ENCODE measurements at places on chromosomes 7 and 10.

GRCh38 chr10:100288196-100288595 lies 1.7 kb upstream of the BLOC1S2 start:
- no peak for DNase-seq

- no peak for DNase-seq
These were observed 15.4 kb downstream of the FGF8 start for GRCh38 chr10:101760510-101760909.

- no peak for DNase-seq
These were observed 37.9 kb upstream of the ABCB5 start for GRCh38 chr7:20577441-20578071.

DNA sequence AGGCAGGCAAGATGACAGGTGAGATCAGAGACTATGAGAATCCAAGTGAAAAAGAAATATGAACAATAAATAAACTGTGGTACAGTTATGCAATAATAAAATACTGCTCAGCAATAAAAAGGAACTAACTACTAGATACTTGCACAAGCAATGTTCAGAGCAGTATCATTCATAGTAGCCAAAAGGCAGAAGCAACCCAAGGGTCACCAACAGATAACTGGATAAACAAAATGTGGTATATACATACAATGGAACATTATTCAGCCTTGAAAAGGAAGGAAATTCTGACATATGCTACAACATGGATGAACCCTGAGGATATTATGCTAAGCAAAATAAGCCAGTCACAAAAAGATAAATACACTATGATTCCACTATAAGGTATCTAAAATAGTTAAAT lies 76.9 kb upstream of the KCNIP2 start:
- DNase-seq, result no peak

DNA sequence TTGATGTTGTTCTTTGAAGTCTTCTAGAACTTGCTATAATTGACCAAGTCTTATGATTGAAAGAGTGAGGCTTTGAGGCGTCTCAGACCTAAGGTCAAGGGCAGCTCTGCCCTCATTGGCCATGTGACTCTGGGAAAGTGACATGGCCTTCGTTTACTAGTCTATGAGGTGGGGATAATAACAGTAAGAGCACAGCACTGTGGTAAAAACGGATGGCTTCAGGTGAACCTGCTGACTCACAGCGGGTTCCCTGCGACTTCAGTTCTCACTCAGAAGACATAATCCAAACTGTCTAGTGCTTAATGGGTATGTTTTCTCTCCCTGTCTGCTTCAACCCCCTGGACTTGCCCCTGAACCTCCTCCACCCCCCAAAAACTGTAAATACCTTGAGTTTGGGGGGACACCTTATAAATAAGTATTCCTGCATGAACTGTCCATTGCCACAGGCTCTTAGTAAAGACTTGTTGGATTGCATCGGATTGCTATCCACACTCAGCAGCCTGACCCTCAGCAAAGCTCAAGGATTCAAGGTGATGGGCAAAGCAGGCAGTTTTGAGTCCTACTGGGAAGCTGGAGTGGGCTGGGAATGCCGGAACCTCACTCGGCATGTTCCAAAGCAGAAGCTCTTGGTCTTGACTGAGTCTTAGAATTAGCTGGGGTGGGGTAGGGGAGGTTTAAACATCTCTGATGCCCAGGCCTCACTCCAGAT lies 304.6 kb downstream of the KLF6 start:
- DNase-seq, result no peak

GRCh38 chr10:21927631-21928353 lies 75.7 kb downstream of the DNAJC1 start:
- DNase-seq, result no peak

- DNase-seq, result no peak
These were observed 46.0 kb downstream of the SH2D4B start for GRCh38 chr10:80583685-80584084.

Measured in T follicular helper cell (primary cell).